ENCODE measurements at places on chromosomes 6 and 20.
A peak's percentile ranks its signal among the peaks of the same experiment; 100 is the strongest.

GRCh38 chr20:22807045-22807444, 222.7 kb upstream of the FOXA2 start:
- peak; percentile 70 for DNase-seq

DNA sequence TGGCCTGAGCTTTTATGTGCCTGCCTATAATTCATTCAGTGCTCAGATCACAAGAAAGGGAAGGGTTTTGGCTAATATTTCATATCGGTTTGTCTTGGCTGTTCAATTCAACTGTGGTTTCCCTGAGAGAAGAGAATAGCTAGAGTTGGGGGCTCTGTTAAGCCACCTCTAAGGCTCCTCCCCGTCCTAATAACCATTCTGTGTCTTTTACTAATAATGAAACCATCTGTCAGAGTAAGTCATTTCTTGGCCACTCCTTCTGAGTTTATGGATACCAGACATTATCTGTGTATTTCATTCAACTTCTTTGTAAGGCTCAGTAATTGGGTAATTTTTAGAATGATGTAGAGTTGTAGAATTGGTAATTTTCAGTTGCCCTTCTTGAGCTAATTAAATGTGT, 5.2 kb downstream of the STX11 start:
- no peak for DNase-seq

- DNase-seq = no peak
These were observed 1.4 kb downstream of the SLC35F1 start for GRCh38 chr6:117908246-117909068.

DNA sequence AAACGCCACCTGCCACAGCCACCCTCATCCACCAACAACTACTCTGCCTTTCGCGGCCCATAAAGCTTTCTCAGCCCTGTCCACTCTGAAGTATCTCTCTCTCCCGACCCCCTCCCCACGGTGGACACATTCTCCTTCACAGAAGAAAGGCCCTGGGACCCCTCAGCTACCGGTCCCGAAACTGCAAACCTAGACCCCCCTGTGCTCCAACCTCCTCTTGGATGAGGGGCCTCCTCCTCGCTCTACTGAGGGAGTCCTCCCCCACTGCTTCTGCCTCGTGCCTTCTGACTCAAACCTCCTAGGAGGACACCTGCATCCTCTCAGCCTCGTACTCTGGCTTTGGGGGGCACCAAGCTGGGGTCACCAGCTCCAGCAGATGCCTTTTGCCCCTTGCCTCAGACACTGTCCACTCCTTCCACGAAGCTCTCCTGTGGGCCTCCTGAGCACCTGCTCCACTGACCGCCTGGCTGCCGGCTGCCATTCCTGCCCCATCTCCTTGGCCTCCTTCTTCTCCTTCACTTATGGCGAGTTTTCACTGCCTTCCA, 24.9 kb downstream of the RNASET2 start:
- DNase-seq = no peak

GRCh38 chr20:8364734-8365078, 232.6 kb downstream of the PLCB1 start:
- no peak for DNase-seq

DNA sequence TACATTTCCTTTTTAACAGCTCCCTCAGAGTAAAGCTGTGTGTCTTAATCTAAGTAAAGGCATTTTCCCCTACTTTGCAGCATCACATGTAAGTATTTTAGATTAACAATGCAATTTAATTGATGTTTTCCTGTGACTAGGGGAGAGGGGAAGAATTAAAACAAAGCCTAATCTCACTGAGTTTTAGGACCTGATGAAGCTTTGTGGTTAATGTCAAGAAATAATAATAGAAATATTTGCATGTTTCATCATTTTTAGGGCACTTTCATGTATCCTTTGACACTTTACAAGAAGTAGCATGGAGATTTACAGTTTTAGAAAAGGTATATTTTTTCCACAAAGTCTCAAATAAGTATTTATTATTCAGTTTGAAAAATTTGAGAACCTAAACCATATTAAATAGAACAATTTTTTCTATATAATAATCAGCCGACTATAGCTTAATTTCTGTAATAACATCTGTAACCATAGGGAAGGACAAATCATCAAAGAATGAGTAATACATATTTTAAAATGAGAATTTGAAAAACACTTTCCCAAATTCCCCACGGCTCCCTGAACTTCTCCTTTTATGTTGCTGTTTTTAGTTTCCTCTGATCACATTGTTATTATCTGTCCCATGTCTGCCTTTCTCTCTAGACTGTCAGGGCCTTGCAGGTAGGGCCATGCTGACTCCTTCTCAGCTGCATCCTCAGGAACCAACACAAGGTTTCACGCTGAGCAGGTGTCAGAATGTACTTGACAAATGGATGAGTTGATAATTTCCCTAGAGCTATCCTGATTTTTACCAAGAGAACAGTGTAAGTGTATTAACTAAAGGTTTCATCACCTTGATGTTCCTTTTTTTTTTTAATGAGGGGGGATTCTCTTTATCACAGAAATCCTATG, 338.1 kb downstream of the SYNE1 start:
- no peak for DNase-seq

GRCh38 chr6:81561731-81562130, 190.8 kb downstream of the TENT5A start:
- DNase-seq = no peak

DNA sequence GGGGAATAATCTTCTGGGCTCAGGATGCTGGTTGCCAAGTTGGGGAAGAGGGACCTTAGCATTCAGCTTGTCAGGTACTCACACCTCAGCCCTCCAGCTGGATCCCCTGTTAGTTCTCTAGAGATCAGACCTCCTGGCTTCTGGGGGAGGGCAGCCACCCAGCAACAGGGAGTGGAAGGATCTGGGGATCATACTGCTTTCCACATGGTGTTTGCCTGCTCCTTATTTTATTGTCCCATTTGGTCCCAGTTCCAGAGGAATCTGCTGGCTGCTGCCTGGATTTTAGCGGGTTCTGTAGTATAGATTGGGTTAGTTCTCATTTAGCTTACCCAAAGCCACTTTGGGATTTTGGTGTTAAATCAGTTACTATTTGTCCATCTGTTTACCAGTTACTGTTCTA, 29.3 kb downstream of the KAT14 start:
- DNase-seq = no peak

DNA sequence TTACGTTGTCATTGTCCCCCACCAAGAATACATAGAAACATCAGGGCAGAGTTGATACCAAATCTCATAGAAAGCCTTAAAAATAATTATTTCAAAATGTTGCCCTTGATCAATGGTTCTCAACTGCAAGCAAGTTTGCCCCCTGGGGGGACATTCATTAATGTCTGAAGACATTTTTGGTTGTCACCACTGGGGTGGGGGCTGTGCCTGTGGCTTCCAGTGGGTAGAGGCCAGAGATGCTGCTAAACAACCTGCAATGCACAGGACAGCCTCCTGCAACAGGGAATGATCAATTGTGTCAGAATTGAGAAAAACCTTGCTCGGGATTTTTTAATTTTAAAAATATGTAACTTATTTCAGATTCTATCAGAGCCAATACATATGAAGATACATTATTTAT, 130.6 kb upstream of the DOK5 start:
- no peak for DNase-seq

- peak; percentile 19 for DNase-seq
These were observed 62.2 kb upstream of the PDE10A start for GRCh38 chr6:165725201-165725600.

DNA sequence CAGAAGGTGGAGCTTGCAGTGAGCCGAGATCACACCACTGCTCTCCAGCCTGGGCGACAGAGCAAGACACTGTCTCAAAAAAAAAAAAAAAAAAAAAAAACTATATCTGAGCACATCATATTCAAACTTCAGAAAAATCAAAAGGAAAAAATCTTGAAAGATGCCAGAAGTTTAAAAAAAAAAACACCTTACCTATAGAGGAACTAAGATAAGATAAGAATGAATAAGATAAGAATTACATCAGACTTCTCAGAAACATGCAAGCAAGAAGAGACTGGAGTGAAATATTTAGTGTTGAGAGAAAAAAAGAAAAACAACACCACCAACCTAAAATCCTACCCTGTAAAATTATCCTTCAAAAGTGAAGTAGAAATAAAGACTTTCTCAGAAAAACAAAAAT, 116.8 kb upstream of the ARID1B start:
- no peak for DNase-seq

DNA sequence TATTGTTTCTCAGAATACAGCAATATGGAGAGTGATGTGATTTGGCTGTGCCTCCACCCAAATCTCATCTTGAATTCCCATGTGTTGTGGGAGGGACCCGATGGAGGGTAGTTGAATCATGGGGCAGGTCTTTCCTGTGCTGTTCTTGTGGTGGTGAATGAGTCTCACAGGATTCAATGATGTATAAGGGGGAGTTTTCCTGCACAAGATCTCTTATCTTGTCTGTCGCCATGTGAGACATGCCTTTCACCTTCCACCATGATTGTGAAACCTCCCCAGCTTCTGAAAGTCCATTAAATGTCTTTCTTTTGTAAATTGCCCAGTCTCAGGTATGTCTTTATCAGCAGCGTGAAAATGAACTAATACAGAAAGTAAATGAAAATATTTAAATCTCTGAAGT, 234.8 kb upstream of the TENT5A start:
- no peak for DNase-seq

DNA sequence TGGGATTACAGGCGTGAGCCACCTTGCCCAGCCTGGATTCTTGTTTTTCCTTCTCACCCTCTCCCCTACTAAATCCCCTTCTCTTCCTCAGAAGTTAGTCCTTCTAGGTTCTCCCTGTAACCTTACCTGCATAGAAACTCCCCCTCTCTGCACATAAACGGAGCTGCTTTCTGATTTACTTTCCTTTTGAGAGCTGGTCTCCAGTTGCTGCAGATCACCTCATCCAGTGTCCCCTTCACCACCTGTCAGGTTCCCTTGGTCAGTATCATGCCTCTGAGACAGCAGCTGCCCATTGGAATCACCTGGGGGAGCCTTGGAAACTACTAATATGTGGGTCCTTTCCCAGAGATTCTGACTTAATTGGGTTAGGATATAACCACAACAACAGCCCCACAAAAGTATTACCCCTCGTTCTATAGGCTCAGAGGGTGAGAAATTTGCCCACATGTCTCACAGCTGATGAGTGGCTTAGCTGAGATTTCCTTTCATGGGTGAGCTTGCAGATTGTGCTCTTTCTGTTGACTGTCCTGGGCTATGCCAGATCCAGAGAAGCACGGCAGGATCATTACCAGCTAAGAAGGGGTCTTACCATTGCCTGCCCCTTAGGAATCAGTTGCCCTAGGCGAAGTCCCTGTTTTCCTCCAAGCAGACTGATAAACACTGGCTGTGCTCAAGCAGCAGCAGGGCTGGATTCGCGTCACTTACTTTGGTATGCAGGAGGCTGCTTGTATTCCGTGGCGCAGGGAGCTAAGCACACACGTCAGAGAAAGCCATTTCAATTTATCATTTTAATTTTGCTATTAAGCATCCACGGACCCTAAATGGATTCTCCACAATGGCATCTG, 51.3 kb downstream of the AKAP12 start:
- DNase-seq = no peak

DNA sequence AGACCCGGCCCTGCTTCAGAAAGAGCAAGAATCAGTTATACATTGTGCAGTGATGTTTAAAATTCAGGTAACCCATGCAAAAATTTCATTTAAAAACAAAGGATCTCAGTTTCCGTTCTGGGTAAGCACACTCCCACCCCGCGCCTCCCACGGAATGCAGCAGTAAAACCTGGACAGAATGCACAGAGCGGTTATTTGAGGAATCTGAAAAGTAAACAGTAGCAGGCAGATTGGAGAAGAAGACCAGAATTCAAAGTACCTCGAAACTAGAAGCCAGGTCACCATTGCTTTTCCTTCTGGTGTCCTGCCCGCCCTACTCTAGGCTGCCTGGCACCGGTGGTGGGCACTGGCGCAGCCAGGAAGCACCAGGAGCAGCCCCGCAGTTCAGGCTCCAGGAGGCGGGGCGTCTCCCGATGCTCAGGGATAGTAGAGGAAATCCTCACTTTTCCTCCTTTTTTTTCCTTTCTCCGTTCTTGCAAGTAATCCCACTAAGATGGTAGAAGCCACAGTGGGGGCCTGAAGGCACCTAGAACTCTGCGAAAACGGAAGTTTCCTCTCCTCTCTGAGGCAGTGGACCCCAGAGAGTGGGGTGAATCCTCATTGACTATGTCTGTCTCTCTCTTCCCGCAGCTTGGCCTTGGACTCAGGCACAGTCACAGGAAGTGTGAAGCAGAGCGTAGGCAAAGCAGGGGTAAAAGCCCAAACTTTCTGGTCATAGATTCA, 28.3 kb downstream of the METTL24 start:
- no peak for DNase-seq

- DNase-seq = no peak
These were observed 95.8 kb downstream of the CLVS2 start for GRCh38 chr6:123091896-123092271.

- DNase-seq = no peak
These were observed 24.3 kb upstream of the SCRT2 start for GRCh38 chr20:699811-700338.

GRCh38 chr6:40330301-40330721, 256.9 kb downstream of the LRFN2 start:
- no peak for DNase-seq

DNA sequence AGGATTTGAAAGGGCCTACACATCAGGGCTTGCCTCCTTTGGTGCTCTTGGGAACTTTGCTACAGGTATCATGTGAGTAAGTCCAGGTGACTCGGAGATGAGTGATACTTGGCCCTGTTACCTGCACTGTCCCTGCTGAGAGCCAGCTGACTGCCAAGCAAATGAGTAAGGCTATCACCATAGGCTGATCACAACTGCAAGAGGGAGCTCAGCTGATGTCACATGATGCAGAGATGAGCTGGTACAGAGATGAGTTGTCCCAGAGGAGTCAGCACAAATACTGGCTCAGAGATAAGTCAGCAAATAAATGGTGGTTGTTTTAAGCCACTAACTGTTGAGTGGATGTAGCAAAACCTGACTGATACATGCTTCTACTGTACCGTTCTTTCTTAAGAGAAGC, 41.4 kb downstream of the LAMP5 start:
- DNase-seq = peak; percentile 18

- no peak for DNase-seq
These were observed 258.9 kb downstream of the CDKAL1 start for GRCh38 chr6:20793174-20793573.

DNA sequence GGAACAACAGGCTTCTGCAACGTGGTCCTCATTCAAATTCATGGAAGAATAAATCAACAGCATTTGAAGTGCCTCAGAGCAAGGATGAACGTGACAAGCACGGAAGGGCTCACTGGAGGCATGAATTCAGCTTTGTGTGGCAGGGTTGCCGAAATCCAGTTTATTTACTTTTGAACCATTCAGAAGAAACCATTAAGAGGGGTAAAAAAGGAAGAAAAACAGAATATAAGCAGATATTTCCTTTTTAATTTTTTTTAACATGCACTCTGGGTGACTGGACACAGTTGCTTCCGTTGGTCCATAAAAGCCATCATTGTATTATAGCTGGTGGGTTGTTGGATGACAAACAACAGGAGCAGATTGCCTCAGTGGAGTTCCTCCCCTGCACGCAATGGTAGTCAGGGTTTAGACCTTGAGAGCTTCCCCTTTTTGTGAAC, 17.3 kb upstream of the SNRPB2 start:
- no peak for DNase-seq
